ENCODE measurements at places on chromosomes 11 and 22.
A peak's percentile ranks its signal among the peaks of the same experiment; 100 is the strongest.

DNA sequence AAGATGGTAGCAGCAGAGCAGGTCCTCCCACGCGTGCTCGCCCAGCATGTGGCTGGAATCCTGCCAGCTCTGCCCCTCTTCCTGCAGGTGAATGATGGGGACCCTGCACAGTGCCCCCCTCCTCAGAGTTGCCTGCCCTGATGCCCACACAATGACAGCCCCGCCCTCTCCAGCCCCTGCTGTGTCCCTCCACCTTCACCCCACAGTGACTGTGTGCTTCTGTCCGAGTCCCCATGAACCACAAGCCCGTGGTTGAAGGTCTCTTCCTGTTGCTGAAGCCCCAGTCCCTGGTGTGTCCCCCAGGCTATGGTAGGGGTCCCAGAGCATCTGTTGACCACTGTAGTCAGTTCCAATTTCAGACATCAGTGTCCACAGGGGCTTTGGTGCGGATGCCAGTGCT, 71.0 kb downstream of the BRD1 start:
- no peak for DNase-seq

- no peak for DNase-seq
These were observed 306.8 kb upstream of the DDI1 start for GRCh38 chr11:103729617-103730016.

DNA sequence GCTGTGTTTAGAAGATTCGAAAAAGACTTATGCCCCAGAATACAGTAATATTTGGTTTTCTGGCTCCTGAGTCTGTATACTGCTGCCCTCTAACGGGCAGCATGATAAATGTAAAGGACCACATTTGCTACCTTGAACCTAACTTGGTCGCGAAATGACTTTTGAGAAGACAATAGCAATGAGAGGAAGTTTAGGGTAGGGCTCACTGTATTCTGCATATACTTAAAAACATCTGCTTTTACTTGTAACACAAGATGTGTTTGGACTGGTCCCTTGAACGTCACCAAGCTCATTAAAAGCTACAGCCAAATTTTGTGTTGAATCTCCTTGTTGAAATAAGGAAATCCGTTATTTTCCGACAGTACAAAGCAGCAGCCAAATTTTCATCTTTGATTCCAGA, 309.1 kb downstream of the SWAP70 start:
- peak; percentile 19 for DNase-seq

DNA sequence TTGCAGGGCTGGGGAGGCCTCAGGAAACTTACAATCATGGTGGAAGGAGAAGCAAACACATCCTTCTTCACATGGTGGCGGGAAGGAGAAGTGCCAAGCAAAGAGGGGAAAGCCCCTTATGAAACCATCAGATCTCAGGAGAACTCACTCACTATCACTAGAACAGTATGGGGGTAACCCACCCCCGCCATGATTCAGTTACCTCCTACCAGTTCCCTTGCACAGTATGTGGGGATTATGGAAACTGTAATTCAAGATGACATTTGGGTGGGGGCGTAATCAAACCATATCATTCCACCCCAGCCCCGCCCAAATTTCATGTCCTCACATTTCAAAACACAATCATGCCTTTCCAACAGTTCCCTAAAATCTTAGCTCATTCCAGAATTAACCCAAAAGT, 16.2 kb downstream of the IMMP1L start:
- no peak for DNase-seq

DNA sequence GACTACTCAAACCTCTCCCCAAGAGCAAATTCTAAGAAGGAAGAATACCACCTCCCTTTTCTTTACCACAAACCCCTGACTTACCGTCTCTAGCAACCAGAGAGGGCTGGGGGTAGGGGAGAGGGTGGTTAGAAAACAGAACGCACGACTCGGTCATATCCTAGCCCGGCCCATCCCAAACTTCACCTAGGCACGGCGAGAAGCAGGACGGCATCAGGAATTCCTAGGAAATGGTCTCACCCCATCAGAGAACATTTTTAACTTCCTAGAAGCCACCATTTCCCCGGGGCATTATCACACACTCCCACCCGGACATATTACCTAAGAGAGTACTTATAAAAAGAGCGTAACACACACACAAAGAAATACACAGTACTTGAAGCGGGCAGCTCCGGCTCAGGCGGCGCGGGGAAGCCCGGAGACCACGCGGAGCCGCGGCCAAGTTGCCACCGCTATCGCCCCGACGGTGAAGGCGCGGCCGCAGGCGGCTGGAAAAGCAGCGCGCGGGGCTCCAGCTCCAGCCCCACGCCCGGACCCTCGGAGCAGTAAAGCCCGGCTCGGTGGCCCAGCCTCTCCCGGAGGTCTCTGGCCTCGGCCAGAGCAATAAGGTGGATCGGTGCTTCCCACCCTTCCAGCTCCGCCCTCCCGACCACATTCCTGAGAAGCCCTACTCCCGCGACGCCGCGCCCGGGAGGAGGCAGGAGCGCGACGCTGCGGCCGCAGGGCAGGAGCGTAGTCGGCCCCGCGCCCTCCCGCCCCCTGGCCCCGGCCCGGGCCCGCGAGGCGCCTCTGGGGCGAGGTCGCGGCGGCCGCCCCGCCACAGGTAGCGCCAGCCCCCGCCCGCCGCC, 878 bp downstream of the RRAS2 start:
- DNase-seq, result peak; percentile 40

DNA sequence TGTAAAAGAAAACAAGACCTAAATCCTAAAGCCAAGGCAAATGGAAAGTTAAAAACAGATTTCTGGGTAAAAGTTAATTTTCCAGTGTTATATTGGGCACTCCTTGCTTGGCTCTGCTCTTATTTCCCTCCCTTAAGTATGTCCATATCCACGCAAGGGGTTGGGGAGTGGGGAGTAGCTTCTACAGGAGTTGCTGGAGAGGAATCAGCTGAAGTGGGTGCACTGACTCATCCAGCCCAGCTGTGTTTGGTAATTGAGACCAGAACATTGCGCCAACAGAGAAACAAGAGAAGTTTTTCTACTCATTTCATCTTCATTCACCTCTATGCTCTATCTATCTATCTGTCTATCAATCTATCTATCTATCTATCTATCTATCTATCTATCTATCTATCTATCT, 298.4 kb upstream of the PDGFD start:
- no peak for DNase-seq

GRCh38 chr22:38467904-38468442, at the start of gene KDELR3:
Gene KDELR3, plus strand, starts transcription at chr22:38468096. Its CDS starts 138 bp downstream, at chr22:38468234.
- peak; percentile 57 for DNase-seq

GRCh38 chr11:19693146-19693545, 19.5 kb upstream of the NAV2 start:
- no peak for DNase-seq

- DNase-seq, result no peak
These were observed 12.4 kb downstream of the TENM4 start for GRCh38 chr11:79428406-79428805.

DNA sequence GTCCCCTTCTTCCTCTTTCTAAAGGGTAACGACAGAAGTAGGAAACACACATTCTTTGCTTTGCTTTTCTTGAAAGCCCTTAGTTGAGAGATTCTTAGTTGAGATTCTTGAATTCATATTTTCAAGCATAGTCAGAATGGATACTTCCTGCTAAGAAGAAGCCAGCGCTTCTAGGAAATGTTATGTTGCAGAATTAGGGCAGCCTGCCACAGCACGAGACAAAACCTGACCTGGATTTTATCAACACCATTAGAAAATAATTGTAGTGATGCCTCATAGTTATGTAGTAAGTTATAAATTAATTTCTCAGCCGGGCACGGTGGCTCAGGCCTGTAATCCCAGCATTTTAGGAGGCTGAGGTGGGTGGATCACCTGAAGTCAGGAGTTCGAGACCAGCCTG, 37.9 kb upstream of the NUP160 start:
- peak; percentile 21 for DNase-seq
